Stimulated activated CD4-positive, alpha-beta T cell treated with anti-CD3 and anti-CD28 coated beads, Interleukin-4, amount 100 ng/mL, for 4 hours (primary cell): ENCODE measurements at places on chromosomes 13 and 19.
A peak's percentile ranks its signal among the peaks of the same experiment; 100 is the strongest.

DNA sequence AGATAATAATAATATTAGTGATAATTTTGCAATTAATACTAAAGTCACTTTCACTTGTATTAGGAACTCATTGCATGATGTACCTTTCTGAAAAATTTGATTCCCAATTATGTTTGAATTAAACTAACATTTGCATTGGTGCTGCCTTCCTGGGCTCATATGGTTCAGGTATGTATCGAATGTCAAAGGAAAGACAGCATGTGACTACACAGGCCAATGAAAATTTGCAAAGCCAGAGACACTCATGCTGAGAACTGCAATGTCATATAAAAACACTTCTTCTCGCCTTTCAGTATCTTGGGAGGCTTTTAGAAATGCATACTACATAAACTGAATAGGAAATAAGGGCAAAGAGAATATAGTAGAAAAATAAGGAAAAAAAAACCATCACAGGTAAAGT is 44.3 kb downstream of the RAP2A start:
- DNase-seq = no peak

GRCh38 chr13:111209613-111210012 is 94.5 kb downstream of the ARHGEF7 start:
- DNase-seq = no peak

GRCh38 chr13:73870970-73871935 is 263.0 kb downstream of the KLF12 start:
- DNase-seq = no peak

DNA sequence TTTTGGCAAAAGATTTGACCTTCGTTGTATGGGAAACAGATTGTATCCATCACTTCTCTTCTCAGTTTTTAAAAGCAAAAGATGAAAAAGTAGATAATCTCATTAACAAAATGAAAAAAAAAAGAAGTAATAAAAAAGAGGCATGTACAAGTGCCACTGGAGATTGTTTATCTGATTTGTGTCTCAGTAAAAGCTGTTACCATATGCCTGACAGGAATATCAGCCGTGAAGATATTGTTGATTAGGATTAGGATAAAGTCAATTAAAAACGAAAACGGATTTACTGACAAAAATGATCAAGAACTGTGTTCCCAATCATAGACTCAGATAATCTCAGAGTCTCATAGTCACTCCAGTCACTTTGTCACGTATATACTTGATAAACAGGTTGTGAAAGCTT is 842.1 kb upstream of the SLC10A2 start:
- DNase-seq = no peak

GRCh38 chr19:39405261-39405957 is 1.2 kb upstream of the ZFP36 start:
- DNase-seq = peak; percentile 12

GRCh38 chr13:94585543-94586101 is 10.3 kb downstream of the TGDS start:
- no peak for DNase-seq

- DNase-seq = peak; percentile 75
These were observed 31.6 kb downstream of the SYT3 start for GRCh38 chr19:50607874-50608785.

DNA sequence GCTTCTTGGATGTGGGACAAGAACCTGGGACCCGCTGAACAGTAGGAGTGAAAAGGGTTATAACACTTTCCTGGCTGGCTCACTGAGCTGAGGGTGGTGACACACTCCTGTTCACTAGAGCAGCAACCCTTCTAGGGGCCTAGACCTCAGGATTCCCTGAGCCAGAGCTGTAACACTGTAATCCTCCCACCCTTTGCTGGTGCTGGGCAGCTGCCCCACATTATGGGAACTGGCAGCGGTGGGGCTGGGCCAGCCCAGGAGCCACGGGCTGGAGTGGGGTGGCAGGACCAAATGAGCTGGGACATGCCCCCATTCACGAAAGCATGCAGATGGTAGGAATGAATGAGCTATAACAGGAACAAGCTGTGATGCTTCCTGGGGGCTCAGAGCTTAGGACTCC is 110.6 kb downstream of the B3GLCT start:
- no peak for DNase-seq

GRCh38 chr13:105282406-105283285 is 1252.8 kb downstream of the EFNB2 start:
- DNase-seq = no peak

- DNase-seq = no peak
These were observed 804.4 kb downstream of the PCDH9 start for GRCh38 chr13:66425741-66426140.

DNA sequence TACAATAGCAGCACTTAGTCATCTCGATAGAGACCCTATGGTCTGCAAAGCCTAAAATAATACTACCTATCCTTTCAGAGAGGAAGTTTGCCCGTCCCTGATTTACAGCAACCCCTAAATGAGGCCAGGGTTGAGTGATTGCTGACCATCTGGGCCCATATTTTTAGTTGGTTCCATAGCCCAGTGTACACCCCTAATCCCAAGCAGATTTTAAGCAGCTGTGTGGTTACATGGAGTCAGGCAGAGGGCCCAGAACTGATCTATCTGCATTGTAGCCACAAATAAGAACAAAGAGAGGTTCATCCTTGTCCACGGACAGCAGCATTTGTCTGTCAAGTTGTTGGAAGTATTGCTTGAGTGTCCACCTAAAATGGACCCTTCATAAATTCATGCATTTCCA is 148.2 kb downstream of the DCT start:
- no peak for DNase-seq

GRCh38 chr13:37136187-37136586 is 30.7 kb upstream of the CSNK1A1L start:
- no peak for DNase-seq

GRCh38 chr13:26482451-26483197 is 74.9 kb upstream of the WASF3 start:
- DNase-seq = peak; percentile 35

GRCh38 chr19:57807541-57807940 is 7.2 kb downstream of the ZNF552 start:
- no peak for DNase-seq

GRCh38 chr19:44723952-44724319 is 24.6 kb upstream of the BCL3 start:
- peak; percentile 70 for DNase-seq

GRCh38 chr13:47216176-47216822 is 319.4 kb upstream of the HTR2A start:
- DNase-seq = no peak

GRCh38 chr13:62598708-62599107 is 1183.1 kb upstream of the PCDH20 start:
- DNase-seq = no peak

DNA sequence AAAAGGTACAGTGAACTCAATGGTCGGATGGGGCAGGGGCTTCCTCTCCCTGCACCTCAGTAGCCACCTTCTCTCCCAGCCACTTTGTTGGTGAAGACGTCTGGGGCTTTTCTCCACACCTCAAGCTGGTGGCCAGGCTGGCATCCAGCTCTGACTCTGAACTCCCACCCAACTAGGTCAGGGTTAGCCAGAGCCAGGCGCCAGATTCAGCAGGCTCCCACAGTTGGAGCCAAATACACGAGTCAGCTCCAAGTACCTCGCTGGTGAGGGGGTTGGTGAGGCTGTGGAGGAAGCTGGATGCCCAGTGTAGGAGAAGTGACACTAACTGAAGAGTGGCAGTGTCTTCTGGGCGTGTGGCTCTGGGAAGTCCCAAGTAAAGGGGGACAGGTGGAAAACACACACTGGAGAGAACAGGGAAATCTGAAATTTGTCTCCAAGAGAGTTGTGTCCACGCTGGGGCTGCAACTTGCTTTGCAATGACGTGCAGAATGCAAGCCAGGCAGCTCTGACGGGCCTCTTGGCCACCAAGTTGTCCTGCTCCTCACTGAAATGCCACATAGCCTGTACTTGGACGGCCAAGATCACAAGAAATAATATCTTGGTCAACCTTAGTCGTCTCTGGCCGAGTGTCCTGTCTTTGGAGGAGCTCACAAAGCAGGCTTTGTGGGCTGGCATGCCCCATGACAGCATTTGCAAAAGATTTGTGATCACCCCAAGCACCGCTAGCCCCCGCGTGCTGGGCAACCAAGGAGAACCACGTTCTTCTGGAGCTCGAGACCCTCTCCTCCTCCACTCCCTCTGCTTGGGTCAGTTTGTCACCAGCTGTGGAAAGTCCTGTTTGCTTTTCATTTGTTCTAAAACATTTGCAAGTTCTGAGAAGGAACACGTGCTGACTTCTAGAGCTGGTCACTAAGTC is 18.1 kb downstream of the SLC7A1 start:
- DNase-seq = no peak

DNA sequence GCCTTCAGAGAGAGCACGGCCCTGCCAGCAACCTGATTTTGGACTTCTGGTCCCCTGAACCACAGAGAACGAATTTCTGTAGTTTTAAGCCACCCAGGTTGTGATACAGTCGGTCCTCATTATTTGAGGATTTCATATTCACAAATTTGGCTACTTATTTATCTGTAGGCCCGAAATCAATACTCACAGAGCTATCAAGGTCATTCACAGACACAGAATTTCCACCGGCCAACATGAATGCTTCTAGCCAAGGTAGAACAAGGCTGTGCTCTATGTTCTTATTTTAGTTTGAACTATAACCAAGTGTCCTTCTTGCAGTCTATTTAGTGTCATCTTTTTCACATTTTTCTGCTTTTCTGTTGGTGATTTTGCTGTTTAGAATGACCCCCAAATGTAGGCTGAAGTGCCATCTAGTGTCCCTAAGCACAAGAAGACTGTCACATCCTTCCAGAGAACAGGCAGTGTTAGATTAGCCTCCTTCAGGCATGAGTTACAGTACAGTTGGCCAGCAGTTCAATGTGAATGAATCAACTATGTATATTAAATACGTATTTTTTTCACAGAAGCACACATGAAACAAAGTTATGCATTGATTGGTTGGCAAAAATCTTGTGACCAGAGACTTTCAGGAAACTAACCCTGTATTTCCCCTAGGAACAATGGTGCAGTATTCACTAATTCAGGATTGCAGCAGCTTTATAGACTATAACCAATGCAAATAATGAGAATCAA is 63.5 kb downstream of the C13orf42 start:
- no peak for DNase-seq

DNA sequence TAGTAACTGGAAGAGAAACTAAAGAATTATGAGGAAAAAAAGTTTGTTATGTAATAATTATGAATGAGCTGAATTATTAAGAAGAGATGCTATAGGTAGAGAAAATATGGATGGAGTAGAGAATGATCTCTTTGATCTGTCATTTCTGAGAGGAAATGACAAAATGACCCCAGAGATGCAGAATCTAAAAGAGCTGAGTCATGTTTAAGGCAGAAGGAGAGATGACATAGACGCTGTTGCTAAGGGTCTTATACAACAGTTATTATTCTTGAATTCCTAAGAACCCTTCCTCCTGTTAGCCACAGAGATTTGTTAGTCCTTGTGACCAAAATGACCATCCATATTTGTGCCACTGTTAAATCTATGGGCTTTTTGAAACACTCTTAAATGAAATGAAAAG is 58.3 kb upstream of the FREM2 start:
- DNase-seq = no peak

GRCh38 chr19:33134571-33135041 is 2.7 kb downstream of the WDR88 start:
- peak; percentile 73 for DNase-seq

DNA sequence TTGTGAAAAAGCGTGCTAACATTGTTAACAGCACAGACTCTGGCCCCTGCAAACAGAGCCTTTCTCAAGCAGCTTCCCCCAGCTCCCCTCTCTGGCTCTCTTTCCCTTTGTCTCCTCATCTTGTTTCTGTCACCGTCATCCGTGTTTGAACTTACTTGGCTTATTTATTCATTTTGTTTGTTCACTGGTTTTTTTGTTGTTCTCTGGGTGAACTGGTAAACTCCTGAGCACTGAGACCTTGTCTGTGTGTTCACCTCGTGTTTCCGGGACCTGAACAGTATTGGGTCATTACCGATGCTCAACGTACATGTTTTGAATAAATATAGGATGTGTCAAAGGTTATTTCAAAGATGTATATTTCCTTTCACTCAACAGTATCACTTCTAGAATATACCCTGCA is 92.4 kb upstream of the USP29 start:
- no peak for DNase-seq

- DNase-seq = no peak
These were observed at the start of gene LMO7 for GRCh38 chr13:75635828-75636435. TSS of gene LMO7 (plus strand) at chr13:75636330. CDS start at chr13:75636658, 328 bp downstream.

DNA sequence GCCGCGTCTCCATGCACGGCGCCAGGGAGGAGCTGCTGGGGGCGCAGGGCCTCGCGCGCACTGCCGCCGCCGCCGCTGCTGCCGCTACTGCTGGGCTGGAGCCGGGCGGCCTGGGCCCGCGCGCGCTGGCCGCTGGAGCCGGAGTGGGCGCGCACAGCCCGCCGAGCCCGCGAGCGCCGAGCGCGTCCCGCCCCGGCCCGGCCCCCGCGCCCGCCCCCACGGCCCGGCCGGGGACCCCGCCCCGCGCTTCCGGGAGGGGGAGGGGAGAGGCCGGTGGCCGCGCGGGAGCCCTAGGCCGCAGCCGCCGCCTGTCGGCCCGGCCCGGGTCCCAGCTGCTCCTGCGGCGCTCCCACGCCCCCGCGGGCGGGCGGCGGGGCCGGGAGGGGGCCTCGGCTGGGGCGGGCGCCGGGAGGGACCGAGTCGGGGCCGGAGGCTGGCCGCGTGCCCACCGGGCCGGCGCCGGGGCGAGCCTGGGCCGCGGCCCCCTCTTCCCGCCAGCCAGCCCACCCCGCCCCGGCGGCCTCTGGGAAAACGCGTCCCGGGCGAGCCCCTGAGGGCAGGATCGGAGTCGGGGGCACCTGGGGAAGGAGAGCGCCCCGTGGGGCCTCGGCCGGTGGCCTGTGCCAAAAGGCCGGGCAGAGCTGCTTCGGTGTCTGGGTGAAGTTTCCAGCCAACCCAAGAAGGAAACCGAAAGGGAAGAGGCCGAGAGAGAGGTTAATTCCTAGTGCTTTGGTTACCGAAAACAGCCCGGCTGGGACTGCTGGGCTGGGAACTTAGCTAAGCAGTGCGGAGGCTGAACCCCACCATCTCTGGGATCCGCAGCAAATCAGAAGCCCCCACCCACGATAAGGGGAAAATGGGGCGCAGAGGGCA is at the start of gene STK24:
Gene STK24 (minus strand): TSS at position 145 of the 873 bp plus-strand sequence. CDS start 321 bp downstream, outside the sequence.
- peak; percentile 69 for DNase-seq

- no peak for DNase-seq
These were observed 1.3 kb downstream of the PALM start for GRCh38 chr19:709965-710571.

DNA sequence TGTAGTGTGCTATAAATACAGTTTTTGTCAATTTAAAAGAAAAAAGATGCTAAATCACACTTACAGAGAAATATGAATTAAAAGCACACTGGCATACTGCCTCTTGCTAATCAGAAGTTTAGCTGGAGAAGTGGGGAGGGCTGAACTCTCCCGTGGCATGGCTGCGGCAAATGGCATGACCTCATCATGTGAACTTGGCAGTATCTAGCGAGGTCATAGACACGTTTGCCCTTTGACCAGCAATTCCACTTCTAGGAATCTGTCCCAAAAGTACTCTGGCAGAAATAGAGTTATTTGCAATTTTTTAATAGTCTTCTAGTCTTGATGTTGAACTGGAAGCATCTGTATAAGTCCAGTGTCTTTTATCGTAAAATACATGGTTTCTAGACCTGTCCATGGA is 42.0 kb upstream of the MCF2L start:
- DNase-seq = no peak

GRCh38 chr19:51219307-51219706 is 5.6 kb upstream of the CD33 start:
- no peak for DNase-seq
